Stimulated activated CD8-positive, alpha-beta memory T cell treated with anti-CD3 and anti-CD28 coated beads, Interleukin-2, amount 100 ng/mL, for 1 hour (primary cell): ENCODE measurements at places on chromosomes 1 and 21.

DNA sequence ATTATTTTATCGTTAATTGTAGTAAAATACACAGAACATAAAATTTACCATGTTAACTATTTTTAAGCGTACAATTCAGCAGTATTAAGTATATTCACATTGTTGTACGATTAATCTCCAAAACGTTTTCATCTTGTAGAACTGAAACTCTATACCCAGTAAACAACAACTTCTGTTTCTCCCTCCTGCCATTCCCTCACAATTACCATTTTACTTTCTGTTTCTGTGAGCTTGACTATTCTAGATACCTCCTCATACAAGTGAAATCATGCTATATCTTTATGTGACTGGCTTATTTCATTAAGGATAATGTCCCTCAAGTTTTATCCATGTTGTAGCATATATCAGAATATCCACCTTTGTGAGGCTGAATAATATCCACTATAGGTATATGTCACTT is 156.8 kb downstream of the ST6GALNAC3 start:
- no peak for DNase-seq

GRCh38 chr1:64483731-64484414 is 13.9 kb downstream of the CACHD1 start:
- no peak for DNase-seq

DNA sequence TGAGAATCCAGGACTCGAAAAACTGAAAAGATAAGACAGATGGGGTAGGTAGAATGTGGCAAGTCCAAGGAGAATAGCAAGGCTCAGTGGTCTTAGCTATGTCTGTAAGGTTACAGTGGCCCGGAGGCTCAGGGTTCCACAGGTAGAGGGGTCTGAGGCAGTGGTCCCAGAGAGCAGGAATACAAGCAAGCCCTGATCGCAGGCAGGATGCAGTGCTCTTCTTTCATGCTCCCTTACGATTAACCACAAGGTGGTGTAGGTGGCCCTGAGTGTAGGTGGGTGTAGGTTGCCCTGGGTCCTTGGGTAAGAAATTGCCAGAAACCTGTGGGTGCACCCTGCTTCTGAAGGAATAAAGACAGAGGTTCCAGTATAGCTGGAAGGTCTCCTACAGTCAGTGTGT is 99.1 kb upstream of the RAB3GAP2 start:
- DNase-seq: no peak

GRCh38 chr1:60921175-60921574 is 161.2 kb upstream of the NFIA start:
- no peak for DNase-seq

GRCh38 chr1:17950728-17951127 is 156.9 kb upstream of the IGSF21 start:
- no peak for DNase-seq

DNA sequence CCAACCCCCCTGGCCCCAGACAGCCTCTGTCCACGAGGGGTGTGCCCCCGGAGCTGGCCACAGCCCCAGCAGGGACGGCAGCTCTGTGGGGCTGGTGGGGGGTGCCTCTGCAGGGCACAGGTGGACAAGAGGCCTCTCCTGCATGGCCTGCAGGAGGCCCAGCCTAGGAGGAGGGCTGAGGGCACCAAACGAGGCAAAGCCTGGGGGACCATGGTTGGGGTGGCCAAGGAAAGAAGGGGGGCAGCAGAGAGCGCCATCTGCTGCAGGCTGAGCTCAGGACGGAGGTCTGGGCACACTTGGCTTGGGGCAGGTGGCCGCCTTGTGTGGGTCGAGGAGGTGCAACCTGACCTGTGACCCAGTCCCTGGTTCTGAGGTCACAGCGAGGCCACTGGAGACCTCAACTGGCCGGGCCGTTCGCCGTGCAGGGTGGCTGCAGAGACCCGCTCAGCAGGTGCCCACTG is 27.3 kb downstream of the RRP1 start:
- no peak for DNase-seq

- DNase-seq: no peak
Observed at GRCh38 chr1:177255411-177255810, 84.7 kb downstream of the BRINP2 start.

- no peak for DNase-seq
Observed at GRCh38 chr21:31902438-31902837, 29.6 kb downstream of the HUNK start.

DNA sequence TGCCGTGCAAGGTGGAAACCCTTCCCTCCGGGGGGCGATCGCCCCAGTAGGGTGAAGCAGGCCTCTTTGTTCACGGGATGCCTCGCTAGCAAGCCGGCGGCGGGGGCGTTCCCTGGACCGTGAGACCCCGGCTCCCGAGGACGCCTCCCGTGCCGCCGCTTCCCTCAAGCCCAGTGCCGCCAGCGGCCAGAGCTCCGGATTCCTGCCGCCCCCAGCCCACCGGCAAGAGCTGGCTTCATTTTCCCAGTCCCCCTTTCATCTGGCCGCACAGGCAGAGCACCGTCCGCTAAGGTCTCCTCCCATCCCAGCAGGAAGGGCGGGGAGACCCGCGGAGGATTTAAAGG is 16.3 kb downstream of the IER5 start:
- DNase-seq: no peak

- no peak for DNase-seq
Observed at GRCh38 chr21:17427831-17428483, 84.9 kb upstream of the CXADR start.

- DNase-seq: no peak
Observed at GRCh38 chr1:9410737-9411297, 118.1 kb downstream of the SPSB1 start.

DNA sequence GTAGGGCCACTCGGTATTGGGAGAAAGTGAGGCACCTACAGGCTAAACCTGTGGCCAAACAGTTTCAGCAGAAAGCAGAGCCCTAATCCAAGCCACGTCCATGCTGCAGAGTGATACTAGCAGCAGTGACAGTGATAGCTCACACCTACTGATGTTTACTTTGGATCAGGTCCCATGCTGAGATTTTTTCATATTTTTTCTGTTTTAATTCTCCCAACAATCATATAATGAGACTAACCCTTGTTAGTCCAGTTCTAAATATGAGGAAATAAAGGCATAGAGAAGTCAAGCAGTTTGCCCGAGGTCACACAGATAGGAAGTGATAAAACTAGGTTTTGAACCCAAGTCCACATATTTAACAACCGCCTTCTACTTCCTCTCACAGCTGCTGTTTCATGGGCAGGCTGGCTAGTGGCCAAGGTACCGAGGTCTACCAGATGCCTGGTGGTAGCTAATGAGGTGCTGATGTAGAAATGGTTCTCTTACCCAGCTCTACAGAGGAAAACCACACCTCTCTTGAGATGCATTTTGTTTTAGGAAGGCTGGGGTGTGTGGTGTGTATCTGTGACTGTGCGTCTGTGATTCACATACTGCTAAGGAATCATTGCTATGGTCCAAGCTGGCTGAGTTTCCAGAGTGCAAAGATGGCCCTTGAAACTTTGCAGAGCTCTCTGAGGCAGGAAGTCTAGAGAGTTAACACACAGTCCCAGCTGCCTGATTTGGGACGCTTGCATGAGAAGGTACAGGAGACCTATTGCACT is 80.3 kb upstream of the ARTN start:
- no peak for DNase-seq

- DNase-seq: no peak
Observed at GRCh38 chr1:156342166-156342955, 4.0 kb downstream of the TSACC start.

- DNase-seq: no peak
Observed at GRCh38 chr1:31675161-31675560, 28.7 kb downstream of the COL16A1 start.

DNA sequence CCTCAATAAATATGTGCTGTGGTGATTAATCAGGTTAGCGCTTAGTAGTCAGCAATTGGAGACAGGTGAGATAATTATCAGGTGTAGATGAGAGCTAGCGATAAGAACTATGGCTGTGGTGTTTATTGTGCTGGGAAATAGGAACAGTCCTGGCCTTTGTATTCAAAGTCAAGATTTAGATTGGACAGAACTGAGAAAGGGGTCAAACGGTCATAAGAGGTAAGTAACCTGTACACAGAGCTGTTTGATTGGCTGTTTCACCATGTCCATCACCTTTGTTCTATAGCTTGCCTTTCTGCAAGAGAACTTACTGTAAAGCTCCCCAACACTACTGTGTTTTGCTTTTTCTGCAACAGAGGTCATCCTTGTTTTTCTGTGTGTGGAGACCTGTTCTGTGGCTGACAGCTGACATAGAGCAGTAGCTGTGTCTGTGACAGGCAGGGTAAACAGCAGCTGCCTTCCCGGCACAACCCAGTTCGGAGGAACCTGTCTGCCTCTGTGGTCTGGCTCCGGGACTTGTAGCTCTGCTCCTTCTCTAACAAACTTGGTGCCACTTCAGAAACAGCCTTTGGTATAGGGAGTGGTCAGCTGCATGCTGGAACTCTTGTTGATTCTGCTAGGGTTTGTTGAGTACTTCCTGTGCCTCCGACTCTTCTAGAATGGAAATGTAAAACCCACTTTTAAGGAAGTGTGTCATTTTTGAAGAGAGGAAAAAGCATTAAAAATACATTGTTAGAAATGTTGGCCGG is 21.1 kb upstream of the CDC42 start:
- DNase-seq: no peak

GRCh38 chr1:109338608-109339007 is 31.8 kb upstream of the MYBPHL start:
- DNase-seq: no peak

DNA sequence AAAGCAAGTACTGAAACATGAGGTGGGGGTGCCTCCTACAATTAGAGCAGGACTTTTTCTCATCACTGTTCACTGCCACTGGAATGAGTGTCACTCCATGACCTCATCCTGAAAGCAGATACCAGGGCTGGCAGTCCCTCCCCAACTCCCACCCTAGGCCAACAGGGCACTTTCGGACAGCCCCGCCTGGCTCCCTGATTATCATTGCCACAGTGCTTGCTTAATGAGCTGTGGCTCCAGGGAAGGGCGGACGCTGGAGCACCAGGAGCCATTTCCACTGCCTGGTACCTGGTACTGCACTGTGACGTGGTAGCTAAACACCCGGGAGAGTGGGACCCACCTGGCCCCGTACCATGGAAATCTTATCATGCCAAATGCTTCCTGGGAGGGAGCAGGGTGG is 22.3 kb downstream of the SLC9A1 start:
- no peak for DNase-seq

- no peak for DNase-seq
Observed at GRCh38 chr1:181023265-181024057, 791 bp upstream of the STX6 start.

DNA sequence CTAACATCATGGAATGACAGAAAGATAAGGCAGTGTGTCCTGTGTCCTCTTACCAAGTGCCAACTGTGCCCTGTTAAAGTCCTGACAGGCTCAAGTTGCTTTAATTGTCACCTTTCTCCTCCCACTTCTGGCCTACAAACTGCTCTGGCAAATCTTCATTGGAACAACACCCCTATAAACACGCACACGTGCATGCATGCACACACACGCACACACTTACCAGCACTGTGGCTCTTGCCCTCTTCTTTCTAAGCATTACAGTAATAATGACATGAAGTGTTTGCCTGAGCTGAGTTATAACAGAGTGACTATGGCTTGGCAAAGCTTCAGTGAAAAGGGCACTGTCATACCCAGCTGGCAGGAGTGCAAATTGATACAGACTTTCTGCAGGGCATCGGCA is 82.3 kb upstream of the SYT6 start:
- no peak for DNase-seq

DNA sequence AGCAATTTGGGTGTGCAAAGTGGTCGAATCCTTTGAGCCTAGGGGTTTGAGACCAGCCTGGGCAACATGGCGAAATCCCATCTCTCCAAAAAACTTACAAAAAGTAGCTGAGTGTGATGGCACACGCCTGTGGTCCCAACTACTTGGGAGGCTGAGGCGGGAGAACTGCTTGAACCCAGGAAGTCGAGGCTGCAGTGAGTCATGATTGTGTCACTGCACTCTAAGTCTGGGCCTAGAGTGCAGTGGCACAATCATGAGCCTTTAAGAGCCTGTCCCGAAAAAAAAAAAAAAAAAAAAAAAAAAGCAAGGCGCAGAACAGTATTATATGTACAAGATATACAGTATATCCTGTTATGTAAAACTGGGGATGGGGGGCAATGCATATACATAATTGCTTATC is 25.1 kb upstream of the HTR1D start:
- no peak for DNase-seq

- DNase-seq: no peak
Observed at GRCh38 chr1:80076469-80076868, 1069.9 kb upstream of the ADGRL4 start.

DNA sequence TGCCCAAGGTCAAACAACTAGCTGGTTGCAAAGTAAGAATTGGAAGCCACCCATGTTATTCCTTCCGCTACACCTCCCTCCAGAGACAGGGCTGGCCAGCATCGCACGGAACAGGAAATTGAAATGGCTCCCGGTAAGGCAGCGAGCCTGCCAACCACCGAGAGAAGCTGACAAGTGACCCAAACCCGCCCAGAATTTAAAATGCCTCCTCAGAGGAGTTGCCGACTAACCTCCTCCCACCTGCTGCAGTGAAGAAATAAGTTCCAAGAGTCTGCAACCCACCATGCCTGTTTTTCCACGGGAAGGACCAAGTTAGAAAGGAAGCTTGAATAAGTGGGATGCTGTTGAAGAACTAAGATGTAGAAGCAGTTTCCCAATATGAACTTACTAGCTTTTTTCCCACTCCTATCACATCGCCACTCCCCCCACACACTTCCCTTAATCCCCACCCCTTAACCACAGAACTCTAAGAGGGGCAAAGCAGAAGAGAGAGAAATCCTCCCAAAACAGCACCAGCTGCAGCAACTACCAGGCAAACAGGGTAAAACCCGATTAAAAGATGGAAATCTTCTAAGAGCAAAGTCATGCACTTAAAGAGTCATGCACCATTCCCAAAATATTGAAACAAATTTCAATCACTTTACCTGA is 78.6 kb downstream of the TIAM1 start:
- DNase-seq: no peak

GRCh38 chr1:22872981-22873664 is 99.5 kb downstream of the LACTBL1 start:
- no peak for DNase-seq

DNA sequence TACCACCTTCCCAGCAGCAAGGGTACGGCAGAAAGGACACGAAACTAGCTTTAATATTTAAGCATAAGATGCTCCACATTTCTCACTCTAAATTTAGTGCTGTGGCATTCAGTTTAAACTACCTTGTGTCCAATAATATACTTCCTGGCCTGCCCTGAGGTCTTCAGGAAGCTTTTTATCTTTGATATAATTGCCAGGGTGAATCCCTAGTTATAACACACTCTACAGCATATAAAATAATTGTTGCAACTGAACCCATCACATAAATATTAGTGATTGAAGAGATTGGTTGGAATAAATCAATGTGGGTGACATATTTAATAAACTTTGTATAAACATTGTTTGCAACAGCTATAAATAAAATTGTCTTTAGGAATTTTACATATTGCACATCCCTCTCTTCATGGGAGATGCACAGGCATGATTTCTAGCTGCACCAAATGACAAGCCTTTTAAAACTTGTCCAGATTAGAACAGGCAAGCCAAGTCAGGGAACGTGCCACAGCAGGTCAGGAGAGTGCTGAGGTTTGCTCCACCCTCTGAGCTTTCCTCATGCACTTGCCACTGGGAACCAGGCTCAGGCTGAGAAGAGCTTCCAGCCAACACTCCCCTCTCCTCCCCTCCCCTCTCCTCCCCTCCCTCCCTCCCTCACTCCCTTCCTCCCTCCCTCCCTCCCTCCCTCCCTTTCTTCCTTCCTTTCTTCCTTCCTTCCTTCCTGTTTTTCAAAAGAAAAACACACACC is 623.2 kb upstream of the PKN2 start:
- DNase-seq: no peak

- no peak for DNase-seq
Observed at GRCh38 chr1:175871647-175872046, 128.3 kb upstream of the TNR start.
